T-helper 2 cell (primary cell): ENCODE measurements at places on chromosomes 6 and 20.

DNA sequence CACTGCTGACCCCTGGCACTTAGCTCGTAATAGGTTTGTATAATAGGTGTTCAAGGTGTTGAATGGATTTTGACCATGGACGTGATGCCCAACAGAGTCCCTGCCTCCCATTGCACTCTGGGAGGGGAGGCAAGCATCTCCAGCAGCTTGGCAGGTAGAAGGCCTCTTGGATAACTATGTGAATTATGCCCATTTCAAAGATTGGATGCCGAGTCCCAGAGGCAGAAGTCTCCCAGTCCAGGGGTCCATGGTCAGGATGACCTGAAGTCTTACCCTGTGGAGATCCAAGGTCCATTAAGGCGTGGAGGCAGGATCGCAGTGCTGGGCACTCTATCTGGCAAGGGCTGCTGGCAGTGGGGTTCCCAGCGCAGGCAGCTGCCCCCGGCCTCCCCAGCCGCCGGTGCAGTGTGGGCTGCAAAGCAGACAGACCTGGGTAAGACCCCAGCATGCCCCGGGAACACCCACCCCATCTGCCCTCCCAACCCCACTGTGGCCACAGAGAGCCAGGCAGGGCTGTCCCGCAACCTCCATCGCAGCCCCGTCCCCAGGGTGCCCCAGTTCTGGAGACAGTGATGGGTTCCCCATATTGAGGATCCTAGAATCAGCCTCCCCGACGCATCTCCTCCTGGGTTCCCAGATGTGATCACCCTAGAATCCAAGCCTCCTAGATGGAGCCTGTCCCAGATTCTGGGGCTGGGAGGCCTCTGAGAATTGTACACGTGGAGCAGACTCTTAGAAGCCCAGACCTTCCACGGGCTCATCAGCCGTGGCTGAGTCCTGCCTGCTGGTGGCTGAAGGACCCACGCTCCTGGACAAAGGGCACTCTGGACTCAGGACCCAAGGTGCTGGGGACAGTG lies 44.6 kb downstream of the APCDD1L start:
- DNase-seq, result no peak

- DNase-seq, result no peak
These were observed 186.3 kb downstream of the EDN1 start for GRCh38 chr6:12476484-12476883.

DNA sequence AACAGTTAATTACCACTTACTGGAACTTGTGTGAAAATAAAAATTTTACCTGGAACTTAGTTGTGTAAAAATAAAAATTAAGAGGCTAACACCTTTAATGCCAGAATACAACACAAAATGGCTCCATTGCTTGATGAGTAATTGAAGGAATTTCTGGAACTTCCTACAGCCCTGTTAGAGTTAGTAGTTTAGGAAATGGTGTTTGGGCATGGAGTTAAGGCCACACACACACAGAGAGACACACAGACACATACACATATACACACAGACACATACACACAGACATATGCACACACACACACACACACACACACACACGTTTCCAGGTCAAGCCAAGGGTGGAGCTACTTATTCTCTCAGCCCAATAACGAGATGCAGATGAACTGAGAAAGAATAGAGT lies 20.6 kb upstream of the CST3 start:
- DNase-seq, result no peak

DNA sequence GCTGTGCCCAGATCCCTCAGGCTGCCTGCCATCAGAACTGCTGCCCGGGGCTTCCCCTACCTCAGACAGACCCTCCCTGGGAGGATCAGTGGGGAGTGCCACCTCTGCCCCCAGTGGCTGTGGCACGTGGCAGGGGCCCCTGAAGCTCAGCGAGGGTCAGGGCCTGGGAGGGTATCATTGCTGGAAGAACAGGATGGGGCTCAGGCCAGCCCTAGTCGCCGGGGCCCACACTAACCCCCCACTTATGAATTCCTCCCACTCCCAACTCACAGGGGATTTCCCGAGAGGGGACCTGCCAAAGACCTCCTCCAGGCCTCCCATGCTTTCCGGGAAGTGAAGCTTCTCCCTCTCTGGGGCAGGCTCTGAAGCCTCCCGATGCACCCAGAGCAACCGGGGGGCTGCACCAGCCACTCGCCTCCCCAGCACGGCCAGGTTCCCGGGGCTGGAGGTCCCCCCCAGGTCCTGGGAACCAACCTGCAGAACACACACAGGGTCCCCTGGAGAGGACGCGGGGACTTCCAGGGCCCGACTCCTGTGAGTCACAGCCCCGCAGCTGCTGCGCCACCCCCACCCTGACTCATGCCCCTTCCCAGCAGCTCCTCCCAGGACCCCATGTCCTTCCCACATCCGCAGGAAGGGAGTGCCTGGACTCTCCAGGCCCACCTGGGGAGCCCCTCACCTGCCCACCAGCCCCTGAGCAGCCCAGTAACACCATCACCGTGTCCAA lies 2.5 kb downstream of the TNFRSF6B start:
- no peak for DNase-seq

- DNase-seq, result peak; percentile 73
These were observed 37.9 kb downstream of the PTPRA start for GRCh38 chr20:2911200-2911599.

- no peak for DNase-seq
These were observed 1.1 kb upstream of the SLC32A1 start for GRCh38 chr20:38723017-38723847.

- no peak for DNase-seq
These were observed 5.4 kb upstream of the FAM120B start for GRCh38 chr6:170301184-170301583.

DNA sequence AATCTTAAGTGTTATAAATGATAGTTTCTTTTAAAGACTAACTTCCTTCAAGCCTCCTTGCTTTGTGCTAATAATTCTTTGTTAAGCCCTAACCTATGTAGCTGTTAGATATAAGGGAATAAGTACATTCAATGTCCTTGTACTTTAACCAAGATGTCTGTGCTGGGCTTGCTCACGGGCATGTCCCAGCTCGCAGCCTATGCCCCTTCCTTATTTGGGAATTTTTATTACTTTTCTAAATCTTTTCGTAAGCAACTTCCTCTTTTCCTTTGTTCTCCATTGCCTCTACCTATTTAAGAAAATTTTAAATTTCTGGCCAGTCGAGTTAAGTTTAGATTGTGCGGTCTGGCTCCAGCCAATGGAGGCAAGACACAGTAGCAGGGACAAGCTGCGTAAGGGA lies 26.0 kb upstream of the CDK19 start:
- DNase-seq, result no peak

DNA sequence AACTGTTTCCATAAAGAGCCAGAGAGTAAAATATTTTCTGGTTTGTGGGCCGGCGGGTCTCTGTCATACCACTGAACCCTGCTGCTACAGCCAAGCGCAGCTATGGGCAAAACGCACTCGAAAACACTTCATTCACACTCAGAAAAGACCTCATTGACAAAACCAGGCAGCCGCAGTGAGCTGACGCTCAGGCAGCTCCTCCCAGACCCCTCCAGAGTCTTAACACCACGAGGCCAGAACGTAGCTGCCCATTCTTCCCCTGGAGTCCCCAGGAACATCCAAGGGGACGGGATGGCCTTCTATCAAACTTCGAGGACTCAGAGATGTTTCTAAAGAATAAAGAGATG lies 35.6 kb upstream of the ZBP1 start:
- DNase-seq, result no peak

GRCh38 chr6:48765352-48765961 lies 654.5 kb upstream of the PTCHD4 start:
- DNase-seq, result no peak

GRCh38 chr6:167000759-167001158 lies 1.6 kb downstream of the CEP43 start:
- DNase-seq, result no peak

DNA sequence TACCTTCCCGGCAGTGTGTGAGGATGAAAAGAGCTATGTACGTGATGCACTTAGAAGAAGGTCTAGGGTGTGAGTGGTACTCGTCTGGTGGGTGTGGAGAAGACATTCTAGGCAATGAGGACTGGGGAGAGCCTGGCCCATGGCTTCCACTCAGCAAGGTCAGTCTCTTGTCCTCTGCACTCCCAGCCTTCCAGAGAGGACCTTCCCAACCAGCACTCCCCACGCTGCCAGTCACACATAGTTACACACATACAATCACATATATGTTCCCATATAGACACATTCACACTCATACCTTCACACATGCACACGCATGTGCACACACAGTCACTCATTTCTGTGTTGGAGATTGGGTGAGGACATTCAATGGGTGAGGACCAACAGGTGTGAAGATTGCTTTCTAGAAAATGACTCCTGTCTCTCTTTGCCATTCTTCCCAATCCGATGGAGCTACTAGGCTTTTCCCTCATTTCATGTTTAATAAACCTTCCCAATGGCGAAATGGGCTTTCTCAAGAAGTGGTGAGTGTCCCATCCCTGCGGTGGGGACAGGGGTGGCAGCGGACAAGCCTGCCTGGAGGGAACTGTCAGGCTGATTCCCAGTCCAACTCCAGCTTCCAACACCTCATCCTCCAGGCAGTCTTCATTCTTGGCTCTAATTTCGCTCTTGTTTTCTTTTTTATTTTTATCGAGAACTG lies 30.4 kb downstream of the SRSF3 start:
- DNase-seq, result no peak

DNA sequence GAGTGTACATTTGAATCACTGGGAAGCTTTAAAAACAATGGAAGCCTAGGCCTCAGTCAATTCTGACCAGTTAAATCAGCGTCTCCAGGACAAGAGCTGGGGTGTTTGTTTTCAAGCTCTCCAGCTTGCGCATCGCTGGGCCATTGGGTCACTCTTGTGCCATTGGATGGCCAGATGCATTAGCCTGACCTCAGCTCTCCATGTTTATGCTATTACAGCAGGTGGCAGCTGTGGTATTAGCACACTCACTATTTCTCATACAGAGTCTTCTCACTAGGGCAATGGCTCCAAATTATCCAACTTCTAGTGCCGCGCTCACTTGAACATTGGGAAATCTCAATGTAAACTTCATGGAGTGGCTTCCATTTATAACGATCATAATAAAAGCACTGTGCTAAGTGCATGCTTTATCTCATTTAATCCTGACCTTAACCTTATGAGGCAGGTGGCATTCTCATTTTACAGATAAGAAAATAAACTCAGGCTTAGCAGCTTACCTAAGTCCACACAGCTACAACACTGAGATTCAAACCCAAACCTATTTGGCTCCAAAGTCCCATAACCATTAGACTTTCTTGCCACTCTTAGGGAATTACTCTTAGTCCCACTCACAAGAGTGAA lies 108.8 kb downstream of the PPP1R14C start:
- DNase-seq, result no peak

DNA sequence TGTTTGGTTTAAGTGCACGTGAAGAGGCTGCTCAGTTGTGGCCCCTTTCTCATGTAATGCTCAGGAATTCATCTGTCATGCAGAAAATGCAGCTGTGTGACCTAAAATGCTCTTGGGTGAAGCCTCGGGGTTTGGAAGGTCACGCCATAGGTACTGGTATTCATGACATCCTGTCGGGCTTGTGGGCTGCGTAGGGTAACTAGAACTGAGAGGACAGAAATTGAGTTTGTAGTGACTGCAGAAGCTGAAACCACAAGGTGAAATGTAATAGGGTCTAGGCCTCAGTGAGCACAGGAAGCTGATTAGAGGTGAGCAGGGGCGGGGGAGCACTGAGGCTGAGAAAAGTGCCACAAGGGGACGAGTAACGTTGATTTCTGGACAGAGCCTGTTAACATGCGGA lies 128.8 kb downstream of the SOBP start:
- no peak for DNase-seq

- DNase-seq, result no peak
These were observed 817.5 kb upstream of the SLC35B3 start for GRCh38 chr6:9252799-9253198.

DNA sequence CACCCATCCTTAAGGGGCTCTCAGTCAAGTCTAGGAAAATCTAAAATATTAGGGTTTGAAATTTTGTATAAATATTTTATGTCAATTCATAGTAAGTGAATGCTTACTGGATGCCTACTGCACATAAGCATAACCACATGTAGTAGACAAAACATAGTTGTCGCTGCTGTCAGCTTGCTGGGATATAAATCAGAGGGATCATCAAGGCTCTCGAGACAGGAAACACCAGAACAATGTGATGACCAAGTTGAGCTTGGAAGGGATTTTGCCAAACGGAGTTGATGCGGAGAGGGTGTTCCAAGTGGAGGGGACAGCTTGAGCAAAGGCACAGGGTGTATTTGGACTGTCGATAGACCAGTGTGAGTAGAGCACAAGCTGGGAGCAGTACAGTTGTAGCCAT lies 105.8 kb upstream of the SUPT3H start:
- DNase-seq, result no peak

- no peak for DNase-seq
These were observed 319.9 kb upstream of the TSHZ2 start for GRCh38 chr20:52652271-52652670.

DNA sequence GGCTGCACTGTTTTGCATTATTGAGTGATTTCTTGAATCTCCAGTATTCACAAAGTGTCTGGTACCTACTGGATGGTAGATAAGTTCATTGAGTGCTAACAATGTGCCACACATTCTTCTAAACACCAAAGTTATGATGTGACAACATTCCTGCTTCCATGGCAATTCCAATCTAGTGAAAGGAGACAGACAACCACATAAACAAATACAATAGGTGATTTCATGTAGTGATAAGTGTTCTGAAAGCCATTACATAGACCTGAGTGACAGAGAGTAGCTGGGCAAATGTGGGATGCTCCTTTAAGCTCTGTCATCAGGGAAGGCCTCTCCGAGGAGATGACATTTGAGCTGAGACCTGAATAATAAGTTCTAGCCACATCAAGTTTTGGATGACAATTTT lies 295.5 kb downstream of the SLC35F1 start:
- DNase-seq, result no peak

DNA sequence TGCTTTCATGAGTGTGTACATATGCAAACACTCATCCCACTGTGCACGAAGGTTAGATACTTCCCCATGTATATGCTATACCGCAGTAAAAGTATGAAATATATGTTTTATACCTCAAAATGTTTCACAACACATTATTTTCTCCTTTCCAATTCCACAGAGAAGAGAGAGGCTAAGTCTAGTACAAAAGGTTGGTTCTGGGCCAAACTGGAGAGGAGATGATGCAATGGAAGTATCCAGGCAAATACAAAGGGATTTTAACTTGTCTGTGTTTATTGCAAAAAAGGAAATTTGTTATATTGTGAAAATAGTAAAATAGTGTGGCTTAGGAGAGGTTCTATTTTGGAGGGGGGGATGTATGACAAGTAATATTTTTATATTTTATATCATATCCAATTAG lies 112.6 kb downstream of the PLCB1 start:
- DNase-seq, result no peak

- DNase-seq, result no peak
These were observed 528.3 kb downstream of the CD83 start for GRCh38 chr6:14645841-14646240.
